ENCODE measurements at places on chromosomes 12 and 14.

GRCh38 chr12:53232646-53233461 is 845 bp upstream of the RARG start:
- DNase-seq: peak; percentile 22

- no peak for DNase-seq
These were observed 207.0 kb downstream of the NAV3 start for GRCh38 chr12:78037707-78038106.

DNA sequence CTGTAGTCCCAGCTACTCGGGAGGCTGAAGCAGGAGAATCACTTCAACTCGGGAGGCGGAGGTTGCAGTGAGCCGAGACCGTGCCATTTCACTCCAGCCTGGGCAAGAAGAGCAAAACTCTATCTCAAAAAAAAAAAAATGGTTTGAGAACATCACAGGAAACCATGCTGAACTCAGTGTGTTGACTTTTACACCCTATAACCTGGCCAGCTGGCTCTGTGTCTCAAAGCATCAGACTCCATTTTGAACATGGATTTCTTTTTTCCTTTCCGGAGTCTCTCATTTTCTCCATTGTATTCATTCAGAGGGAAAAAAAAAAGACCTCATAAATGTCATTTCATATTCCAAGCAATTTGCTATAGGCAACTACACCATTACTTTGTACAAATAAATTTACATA is 63.2 kb upstream of the FOXN3 start:
- no peak for DNase-seq

- no peak for DNase-seq
These were observed 5.4 kb downstream of the ZNF219 start for GRCh38 chr14:21093018-21093417.

GRCh38 chr12:55024575-55024974 is 4.8 kb downstream of the NEUROD4 start:
- no peak for DNase-seq

DNA sequence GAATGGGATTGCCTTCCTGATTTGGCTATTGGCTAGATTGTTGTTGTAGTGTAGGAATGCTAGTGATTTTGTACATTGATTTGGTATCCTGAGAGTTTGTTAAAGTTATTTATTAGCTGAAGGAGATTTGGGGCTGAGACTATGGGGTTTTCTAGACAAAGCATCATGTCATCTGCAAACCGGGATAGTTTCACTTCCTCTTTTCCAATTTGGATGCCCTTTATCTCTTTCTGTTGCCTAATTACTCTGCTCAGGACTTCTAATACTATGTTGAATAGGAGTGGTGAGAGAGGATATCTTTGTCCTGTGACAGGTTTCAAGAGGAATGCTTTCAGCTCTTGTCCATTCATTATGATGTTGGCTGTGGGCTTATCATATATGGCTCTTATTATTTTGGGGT is 265.7 kb upstream of the MGAT4C start:
- DNase-seq: no peak

DNA sequence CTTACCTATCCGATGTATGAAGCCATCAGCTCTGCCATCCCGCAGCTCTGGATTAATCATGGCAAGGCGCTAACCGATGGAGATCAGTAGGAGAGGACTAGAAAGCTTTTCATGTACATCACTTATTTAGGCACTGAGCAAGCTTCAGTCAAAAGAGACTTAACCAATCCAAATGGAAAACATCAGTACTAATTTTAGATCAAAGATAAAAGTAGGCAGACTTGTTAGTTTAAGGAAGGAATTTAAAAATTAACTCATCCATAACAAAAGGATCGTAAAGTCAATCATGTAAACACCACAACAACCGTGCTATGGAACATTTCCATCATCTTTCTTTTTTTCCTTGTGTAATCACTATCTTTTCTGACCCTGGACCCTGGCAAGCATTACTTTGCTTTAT is at the start of gene CLEC2A:
CLEC2A (minus strand) TSS at position 101 of the 400 bp plus-strand sequence; CDS start at position 60, 41 bp downstream.
- DNase-seq: no peak

GRCh38 chr12:100179252-100179651 is 21.4 kb upstream of the ACTR6 start:
- DNase-seq: no peak

DNA sequence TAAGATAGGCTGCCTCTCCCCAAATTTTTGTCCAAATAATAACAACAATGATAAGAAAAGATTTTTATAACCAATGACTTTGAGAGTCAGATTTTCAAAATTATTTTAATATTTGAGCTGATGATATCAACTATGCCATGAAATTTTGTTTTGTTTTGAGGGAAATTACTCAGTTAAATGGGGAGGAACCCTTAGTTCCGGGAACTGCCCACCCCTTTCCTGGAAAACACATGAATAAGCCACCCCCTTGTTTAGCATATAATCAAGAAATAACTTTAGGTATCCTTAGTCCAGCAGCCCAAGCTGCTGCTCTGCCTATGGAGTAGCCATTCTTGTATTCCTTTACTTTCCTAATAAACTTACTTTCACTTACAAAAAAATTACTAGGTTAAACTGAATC is 61.4 kb downstream of the HMGA2 start:
- no peak for DNase-seq

DNA sequence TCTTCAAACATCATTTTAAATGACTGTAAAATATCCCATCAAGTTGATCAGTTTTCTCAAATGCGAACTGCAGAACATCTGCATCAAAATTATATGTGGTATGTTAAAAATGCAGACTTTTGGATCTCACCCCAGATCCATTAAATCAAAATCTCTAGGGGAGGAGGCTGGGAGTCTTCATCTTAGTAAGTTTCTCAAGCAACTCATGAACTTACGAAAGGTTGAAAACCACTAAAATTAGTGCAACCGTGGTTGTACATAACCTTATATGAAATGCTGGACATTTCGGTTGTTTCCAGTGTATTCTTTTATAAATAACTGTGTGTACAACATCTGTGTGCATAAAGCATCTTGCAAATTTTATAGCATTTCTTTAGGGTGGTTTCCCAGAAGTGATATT is 39.2 kb downstream of the ZFP36L1 start:
- DNase-seq: no peak

DNA sequence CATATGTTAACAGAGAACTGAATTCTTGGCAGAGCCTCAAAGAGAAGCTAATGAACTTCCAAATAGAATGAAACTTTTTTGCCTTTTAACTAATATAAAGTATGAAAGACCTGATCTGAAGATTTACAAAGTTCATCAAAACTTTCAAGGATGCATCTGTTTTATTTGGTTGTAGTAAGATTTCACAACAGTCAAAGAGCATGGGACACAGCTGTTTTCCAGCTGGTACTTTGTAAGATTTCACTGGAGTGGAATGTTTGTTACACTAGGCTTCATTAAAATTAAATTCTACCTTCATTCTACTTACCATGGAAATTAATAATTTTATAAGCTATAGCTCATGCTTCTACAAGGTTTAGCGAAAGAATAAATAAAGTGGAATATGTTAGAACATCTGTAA is 351.2 kb downstream of the SLC6A15 start:
- no peak for DNase-seq

DNA sequence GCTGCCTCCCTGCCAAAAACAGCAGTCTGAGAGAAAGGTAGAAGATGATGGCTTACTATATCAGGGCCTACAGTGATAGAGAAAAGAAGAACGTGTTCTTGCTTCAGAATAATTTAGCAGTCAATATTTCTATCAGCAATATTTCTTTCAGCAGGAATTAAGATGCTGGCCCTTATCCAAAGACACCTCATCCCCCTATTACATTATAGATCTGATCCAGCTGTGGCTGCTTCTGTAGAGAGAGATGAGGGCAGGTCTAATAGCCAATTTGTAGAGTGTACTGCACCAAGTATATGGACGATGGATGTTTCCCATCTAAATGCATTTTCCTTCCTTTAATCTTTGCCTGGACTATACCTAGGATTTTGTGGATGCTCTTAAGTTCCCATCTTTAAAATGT is 451.7 kb downstream of the NPAS3 start:
- DNase-seq: no peak

DNA sequence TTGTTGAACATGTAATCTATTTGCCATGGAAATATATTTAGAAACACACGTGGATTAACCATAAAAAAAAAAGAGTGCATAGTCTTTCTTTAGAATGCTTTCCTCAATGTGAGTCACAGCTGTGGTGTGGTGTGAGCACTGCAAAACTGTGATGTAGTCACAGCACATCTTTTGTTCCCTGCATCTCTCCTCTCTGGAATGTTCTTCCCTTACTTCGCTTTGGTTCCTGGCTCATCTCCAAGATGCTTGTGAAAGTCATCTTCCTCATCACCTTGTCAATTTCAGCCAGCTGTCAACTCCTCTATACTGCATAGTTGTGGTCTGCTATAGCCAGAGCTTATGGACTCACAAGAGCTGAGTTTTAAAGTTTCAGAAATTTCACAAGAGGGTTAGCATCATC is 60.2 kb downstream of the STAB2 start:
- DNase-seq: no peak

GRCh38 chr14:89476354-89476896 is 59.4 kb upstream of the FOXN3 start:
- DNase-seq: no peak

DNA sequence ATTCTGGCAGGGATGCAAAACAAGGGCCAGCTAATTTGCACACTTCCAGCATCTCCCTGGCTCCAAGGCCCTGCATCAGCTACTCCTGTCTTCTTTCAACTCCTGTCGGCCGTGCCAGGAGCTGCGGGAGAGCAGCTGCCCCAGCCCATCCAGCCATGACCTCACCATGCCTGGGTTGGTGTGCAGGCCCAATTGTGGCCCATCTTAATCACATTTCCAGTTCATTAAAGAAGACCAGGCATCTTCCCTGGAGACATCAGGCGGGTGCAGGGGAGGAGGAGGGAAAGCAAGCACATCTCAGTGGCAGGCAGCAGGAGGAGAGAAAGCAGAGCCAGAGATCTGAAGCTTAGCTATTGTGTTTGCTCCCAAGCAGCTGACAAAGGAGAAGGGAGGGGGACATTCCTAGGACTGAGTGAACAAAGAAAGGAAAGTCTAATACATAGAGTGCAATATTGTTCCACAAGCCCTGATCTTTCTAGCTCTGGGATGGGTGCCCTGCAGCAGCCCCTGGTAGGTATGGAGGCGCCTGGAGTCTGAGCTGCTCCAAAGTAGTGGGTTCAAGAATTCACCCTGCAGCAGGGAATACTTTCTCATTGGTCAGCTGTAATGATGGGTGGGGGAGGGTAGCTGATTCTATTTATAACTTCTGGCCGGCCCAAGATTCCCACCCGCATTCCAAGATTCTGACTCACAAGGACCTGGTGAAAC is 40.1 kb downstream of the VWF start:
- DNase-seq: no peak

GRCh38 chr12:14776236-14776961 is 26.9 kb downstream of the WBP11 start:
- no peak for DNase-seq

- no peak for DNase-seq
These were observed 63.0 kb upstream of the TCL1B start for GRCh38 chr14:95623195-95623594.

- DNase-seq: no peak
These were observed 111.0 kb downstream of the SLC25A47 start for GRCh38 chr14:100434033-100434601.

DNA sequence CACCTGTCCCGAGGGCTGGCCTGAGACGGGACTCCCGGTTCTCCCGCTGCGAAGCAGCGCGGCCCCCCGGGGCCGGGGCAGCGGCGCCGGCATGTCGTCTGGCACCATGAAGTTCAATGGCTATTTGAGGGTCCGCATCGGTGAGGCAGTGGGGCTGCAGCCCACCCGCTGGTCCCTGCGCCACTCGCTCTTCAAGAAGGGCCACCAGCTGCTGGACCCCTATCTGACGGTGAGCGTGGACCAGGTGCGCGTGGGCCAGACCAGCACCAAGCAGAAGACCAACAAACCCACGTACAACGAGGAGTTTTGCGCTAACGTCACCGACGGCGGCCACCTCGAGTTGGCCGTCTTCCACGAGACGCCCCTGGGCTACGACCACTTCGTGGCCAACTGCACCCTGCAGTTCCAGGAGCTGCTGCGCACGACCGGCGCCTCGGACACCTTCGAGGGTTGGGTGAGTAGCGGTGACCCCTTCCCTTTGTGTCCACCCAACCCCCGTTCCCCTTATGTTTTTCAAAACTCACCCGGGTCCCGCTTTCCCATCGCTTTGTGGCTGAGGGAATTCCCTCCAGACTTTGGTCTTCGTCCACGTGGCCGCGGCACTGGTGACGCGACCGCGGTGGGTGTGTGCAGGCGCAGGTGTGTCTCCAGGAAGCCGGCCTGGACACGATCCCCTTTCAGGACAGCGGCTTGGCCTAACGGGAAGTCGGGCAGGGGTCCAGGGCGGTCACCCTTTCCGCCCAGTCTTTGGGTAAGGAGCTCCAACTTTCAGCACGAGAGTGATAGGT is 826 bp downstream of the PRKCH start:
- DNase-seq: no peak

- no peak for DNase-seq
These were observed 439.9 kb upstream of the RGS6 start for GRCh38 chr14:71492346-71492745.
